ENCODE measurements at places on chromosomes 5 and 9.

DNA sequence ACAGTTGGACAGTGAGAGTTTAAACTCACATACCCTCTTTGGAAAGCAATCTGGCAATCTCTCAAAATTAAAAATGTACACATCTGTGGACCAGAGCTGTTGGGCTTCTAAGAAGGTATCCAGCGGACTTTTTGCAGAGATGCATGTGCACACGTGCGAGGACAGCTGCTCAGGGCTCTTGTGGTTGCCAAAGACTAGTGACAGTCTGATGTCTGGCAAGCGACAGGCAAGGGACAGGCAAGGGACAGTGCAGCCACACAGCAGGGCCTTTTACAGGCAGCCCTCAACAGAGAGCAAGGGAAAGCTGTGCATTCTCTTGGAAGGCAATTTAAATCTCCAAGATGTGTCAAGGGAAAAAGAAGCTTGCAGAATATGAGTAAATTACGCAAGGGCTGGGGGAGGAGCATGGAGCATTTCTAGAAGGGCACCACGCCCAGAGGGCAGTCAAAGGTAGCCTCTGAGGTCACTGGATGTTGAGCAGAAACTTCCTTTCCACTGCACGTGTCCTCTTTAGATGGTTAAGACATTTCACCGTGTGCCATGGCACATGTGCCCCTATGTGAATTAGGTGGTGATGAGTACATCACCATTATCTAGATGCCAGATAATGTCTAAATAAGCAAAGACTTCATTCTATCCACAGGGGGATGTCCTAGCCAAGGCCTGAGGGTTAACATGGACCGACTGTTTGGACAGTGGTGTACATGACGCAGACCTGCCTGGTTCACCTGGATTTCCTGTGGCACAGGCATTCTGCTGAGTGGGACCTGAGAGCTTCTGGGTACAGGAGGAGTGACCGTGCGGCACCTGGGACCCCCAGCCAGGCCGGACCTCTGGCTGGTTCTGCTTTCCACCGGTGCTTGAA lies 9.1 kb downstream of the GFPT2 start:
- DNase-seq: no peak

DNA sequence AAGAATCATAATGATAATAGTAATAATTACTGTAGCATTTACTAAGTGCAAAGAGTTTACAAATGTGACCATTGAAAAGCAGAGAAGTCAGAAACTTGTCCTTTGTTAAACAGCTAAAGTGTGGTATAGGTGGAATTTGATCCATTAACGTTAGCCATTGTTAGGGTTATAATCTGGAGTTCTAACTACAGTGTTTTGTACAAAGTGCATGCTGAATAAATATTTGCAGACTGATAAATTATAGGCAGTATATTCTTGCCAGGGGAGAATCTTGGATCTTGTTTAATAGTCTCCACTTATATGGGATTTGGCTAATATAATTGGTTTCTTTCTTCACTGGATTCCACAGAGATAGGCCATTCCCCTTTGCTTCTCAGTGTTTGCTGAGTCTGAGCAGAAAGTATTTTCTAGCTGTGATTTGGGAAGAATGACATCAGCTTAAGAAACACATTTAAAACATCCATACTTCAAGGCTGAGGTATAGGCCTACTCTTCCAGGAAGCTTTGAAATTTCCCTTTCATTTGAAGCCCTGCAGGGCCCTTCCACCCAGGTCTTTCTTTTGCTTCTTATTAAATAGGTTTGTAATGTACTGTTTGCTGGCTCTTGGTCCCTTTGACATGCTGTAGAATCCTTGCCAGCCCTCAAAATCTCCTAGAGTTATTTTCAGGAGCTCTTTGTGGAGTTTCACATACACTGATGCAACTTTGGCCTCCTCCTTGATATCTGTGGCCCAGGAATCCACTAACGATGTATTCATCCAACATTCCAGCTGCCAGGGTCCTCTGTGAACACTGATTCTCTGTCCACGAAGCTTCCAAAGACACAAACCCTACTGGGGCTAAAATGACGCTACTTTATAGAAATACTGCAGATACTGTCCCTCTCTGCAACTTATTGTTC lies 51.4 kb downstream of the ATP10B start:
- DNase-seq: no peak

GRCh38 chr9:116369706-116370105 lies 216.1 kb downstream of the PAPPA start:
- no peak for DNase-seq

GRCh38 chr5:174409070-174409469 lies 315.3 kb upstream of the MSX2 start:
- no peak for DNase-seq
